ENCODE measurements at places on chromosomes 6 and 20.

DNA sequence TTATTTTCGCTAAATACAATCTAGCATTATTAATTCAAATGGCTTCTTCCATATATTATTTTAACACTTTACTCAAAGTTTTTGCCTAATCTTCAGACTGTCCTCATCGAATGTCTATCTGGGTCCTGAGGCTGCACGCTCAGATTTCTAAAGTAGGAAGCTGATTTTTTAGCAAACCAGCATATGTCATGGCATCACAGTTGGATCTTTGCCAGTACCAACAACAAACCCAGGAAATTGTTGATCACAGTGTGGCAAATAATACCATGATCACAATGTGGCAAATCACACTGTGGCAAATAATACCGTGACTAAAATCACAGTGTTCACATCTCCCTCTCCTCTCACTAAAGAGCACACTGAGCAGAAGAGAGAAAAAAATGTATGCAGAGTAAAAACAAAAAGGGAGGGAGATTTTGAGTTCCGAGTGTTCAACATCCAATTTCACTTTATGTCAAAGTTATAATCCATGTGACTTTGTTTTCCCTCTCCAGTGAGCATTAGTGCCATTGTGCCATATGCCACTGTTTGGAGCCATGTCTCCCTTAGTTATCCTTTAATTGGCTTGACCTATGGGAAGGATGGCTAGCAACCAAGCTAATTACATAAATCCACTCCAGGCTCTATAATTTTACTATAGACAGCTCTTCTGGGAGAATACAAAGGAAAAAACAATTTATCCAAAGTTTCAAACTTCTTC is 1059.6 kb downstream of the HACE1 start:
- no peak for DNase-seq

GRCh38 chr20:35007413-35007812 is 51.7 kb downstream of the MYH7B start:
- DNase-seq = no peak

DNA sequence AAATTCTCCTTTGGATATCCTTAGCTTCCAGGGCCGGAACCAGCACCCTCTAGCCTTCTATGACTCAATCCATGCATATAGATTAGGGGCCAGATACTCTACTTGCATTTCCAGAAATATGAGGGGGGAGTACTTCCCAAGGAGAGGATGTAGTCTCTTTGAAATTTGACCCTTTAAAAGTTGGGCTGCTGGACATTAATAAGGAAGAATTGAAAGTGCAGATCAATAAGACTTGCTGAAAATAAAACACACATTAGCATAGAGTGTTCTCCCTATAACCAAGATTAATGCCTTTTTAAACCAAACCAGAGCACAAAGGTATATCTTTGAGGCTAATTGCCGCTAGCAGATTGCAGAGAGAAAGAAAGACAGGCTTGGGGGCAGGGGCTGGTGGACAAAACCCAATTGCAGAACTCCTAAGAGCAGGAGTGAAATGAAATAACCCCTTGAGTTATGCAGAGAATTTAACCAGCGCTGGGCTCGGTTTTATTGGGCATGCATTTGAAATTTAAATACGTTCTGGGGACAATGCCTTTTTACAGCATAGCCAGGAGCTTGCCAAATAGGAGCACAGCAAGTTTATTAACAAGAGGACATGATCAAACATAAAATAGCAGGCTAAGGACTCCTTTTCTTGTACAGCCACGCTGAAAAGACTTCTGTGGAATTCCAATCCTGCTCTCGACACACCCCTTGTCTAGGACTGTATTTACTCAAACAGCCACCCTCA is 108.2 kb upstream of the SALL4 start:
- no peak for DNase-seq

DNA sequence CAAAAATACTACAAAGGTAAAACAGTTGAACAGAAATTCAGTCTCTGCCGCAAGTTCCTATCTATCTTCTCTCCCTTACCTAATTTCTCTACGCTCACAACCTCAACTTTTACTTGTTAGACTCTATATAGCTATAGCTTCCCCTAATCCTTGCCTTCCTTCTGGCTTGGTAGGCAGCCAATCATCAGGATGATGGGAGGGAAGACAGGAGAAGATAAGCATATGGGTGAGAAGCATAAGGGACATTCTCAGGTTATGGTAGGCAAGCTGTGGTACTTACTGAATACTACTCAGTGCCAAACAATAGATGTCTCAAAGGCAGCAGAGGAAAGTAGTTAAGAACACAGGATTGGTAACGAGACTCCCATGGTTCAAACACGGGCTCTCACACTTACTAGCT is 7.8 kb downstream of the CCNC start:
- no peak for DNase-seq

All from stimulated activated CD4-positive, alpha-beta T cell treated with anti-CD3 and anti-CD28 coated beads, Interleukin-1b, Interleukin-23, amount 100 ng/mL, for 4 hours (primary cell).